Right lung (tissue), 10 donors: ENCODE measurements at places on chromosomes 11 and 22.
A peak's percentile ranks its signal among the peaks of the same experiment; 100 is the strongest.

GRCh38 chr11:92902417-92902816, 67.0 kb upstream of the MTNR1B start:
- no peak for DNase-seq

GRCh38 chr11:72578566-72578965, 95.7 kb downstream of the PDE2A start:
- DNase-seq: no peak

GRCh38 chr11:132604431-132604830, 927.9 kb downstream of the OPCML start:
- no peak for DNase-seq

- DNase-seq: no peak
Observed at GRCh38 chr11:48044577-48044976, 64.2 kb downstream of the PTPRJ start.

- peak; percentile 51 for DNase-seq
Observed at GRCh38 chr11:119222308-119222707, 16.2 kb downstream of the CBL start.

- DNase-seq: no peak
Observed at GRCh38 chr11:130719220-130719915, 196.9 kb downstream of the SNX19 start.

DNA sequence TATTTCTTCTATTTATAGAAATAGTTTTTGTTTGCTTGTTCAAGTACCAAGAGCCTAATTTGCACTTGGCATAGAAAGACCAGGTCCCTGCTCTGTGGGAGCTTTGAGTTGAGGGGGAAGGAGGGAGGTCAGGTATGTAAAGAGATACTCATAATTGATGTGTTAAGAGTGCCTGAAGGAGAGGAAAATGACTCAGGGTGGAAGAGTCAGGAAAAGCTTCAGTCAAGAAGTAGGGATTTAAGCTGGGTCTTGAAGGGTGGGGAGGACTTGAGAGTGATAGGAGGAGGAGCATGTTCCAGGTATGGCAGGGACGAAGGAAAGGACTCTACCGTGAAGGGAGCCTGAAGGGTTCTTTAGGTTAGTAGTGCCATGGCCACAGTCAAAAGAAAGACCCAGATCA, 9.0 kb downstream of the RBX1 start:
- no peak for DNase-seq

GRCh38 chr11:73359930-73360742, 16.1 kb upstream of the RELT start:
- DNase-seq: no peak

- no peak for DNase-seq
Observed at GRCh38 chr22:19865141-19865829, 10.6 kb upstream of the GNB1L start.
